ENCODE measurements at places on chromosomes 5 and 9.

DNA sequence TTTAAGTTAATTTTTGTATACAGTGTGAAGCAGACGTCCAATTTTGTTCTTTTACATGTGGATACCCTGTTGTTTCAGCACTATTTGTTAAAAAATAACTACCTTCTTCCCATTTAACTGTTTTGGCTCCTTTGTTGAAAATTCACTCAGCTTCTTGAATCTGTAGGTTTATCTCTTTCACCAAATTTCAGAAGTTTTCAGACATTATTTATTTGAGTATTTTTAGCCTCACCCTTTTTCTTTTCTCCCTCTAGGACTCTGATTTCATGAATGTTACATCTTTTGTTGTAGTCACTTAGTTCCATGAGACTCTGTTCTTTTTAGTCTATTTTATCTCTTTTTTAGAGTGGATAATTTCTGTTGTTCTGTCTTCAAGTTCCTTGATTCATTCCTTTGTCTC, 4.6 kb upstream of the TNPO1 start:
- DNase-seq = no peak

GRCh38 chr5:44046619-44047364, 342.4 kb downstream of the FGF10 start:
- no peak for DNase-seq

DNA sequence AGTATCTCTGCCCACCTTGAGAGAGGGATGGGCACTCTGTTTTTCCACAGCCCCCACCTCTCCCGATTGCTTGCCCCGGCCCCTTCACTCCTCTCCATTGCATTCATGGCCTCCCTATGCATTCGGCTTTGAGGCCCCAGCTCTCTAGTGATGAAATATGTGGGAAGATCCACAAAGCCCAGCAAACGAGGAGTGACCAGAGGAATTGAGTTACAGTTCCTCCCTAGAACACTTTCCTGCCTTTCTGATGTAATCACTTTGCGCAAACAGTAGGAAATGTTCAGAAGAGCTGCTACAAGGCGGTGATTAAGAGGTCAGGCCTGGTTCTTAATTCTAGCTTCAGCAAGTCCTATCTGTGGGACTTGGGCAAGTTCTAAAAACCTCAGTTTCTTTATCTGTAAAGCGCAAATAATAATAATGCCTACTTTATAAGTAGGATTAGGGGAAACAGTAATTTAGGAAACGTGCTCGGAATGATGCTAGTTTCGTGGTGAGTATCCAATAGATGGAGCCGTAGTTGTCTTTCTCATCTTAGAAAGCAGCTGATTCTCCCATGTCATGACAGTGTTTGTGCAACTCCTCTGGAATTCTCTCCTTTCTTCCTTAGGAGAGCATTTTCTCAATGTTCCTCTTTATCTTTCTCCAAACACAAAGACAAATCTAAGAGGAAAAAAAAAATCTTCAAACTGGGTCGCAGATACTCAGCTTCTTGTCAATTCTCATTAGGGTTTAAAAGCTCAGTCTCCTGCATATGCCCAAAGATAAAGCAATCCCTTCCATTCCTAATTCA, 99.5 kb upstream of the MSX2 start:
- no peak for DNase-seq

- DNase-seq = no peak
Observed at GRCh38 chr9:124353811-124354274, 61.4 kb downstream of the PSMB7 start.

GRCh38 chr5:132493821-132494220, 3.2 kb upstream of the IRF1 start:
- no peak for DNase-seq

DNA sequence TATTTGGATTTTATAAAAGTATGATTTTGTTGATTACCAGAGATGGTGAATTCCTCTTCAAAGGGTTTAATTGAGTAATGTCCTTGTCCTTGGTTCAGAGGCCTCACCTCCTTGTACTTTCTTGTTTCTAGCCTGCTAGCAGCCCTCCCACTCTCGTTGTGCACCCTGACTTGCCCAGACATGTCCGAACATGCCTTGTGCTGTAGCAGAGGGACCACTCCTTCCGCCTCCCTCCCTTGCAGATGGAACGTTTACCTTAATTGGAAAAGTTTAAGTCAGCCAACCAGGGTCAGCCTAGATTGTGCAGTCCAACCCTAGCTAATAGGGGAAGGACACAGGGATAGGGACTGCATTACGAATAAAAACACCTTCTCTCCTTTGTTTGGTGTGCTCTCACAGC, 406.9 kb upstream of the NMUR2 start:
- DNase-seq = no peak

- no peak for DNase-seq
Observed at GRCh38 chr5:133397348-133397747, 215.0 kb downstream of the FSTL4 start.

DNA sequence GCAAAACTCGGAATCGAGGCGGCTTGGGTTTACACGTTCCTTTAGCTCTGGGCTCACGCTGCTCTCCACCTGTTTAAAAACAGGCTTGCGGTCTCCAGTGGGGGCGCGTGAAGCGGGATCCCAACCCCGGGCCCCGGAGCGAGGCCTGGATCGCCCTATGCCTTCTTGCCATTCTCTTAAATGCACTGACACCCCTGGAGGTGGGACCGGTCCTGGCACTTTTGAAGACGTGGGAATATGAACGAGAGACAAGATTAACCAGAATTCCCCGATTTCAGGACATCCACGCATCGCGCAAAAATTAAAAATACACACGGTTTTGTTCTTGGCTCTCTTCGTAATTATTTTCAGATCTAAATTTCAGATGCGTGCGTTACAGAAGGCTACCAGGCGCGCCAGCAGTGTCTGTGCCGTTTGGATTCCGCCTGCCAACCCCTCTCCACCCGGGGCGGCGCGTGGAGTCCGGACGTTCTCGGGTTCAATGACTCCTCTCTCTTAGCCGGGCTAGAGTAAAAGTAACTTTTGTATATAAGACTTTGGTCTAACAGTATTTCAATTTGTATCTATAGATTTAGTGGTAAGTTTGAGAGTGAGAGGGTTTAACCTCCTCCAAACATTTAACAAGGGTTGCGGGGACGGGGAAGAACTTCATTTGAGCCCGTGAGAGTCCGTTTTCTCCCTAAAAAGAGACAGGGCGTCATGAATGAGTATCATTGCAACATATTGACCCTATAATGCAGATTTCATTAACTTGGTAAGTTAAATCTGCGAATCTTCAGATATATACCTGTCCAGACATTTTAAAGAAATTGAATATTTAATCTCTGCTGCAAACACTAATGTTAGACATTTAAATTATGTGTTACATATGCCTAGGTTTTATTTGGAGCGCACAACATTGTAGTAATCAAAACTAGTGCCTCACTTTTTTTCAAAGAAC, 3.8 kb downstream of the FOXD1 start:
- no peak for DNase-seq
